ENCODE measurements at places on chromosomes 7 and 10. TPM values are rescaled to one million over a fixed set of nuclear protein-coding genes. Genes with fewer than 3 reads are reported as not detected.

VPS37D gene
- 5.3 TPM for total RNA-seq

DNA sequence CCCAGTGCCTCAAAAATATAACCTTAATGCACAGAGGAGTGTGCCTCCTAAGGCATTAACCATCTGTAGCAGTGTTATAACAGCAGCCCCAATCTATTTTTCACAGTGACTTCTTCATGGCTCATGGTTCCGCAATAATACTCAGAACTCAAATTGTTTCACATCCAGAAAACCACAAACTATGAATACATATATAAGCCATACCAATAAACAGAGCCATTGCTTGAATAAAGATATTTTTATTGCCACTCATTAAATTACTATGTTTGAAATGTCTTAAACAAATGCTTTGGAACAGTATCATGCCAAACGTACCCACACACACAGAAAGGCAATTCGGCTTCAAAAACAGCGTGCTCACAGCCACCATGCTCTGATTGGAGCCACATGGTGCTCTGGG lies 629.3 kb upstream of the NRP1 start:
- DNase-seq = no peak

- no peak for DNase-seq
Observed at GRCh38 chr10:106559442-106559841, 605.1 kb downstream of the SORCS1 start.

- peak; percentile 21 for DNase-seq
Observed at GRCh38 chr7:142301299-142301698, 43.4 kb upstream of the PRSS58 start.

DNA sequence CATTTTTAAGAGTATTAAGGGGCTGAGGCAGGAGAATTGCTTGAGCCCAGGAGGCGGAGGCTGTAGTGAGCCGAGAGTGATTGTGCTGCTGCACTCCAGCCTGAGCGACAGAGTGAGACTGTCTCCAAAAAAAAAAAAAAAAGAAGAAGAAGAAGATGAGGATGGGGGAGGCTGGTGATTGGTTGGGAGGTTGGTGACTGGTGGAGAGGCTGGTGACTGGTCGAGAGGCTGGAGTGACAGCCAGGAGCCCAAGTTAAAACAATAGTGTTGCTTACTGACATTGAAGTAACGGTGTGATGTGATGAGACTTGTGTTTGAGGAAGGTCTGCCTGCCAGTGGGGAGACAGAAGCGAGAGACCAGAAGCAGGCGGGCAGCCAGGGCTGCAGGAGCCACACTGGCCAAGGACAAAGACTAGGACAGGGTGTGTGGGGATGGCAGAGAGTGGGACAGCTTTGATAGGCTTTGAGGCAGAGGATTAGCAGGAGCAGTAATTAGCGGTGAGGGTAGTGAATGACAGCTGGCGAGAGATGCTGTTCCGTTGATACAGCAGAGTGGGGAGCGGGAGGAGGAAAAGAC lies 4.9 kb downstream of the SRRT start:
- no peak for DNase-seq

DNA sequence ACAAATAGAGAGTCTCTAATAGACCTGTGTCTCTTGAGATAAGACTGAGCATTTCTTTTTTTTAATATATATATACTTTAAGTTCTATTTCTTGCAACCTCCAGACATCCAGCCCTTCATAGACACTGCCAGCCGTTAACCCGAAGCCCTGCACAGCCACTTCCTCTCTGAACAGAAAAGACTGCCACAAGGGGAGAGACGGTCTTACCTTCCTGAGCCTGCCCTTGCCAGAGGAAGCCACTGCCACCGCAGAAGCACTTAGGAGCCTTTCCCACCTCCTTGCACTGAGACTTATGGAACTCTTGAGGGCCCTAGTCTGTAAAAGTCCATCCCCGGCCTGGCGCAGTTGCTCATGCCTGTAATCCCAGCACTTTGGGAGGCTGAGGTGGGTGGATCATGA lies 31.8 kb upstream of the PRSS1 start:
- DNase-seq = peak; percentile 36

DKK1 gene
- total RNA-seq = not detected

CRPPA gene
- total RNA-seq = not detected

PRKAR1B gene
- total RNA-seq = 30.9 TPM

- no peak for DNase-seq
Observed at GRCh38 chr7:108735814-108736213, 166.1 kb downstream of the DNAJB9 start.

- no peak for DNase-seq
Observed at GRCh38 chr10:43401627-43402026, 7.4 kb downstream of the HNRNPF start.

DNA sequence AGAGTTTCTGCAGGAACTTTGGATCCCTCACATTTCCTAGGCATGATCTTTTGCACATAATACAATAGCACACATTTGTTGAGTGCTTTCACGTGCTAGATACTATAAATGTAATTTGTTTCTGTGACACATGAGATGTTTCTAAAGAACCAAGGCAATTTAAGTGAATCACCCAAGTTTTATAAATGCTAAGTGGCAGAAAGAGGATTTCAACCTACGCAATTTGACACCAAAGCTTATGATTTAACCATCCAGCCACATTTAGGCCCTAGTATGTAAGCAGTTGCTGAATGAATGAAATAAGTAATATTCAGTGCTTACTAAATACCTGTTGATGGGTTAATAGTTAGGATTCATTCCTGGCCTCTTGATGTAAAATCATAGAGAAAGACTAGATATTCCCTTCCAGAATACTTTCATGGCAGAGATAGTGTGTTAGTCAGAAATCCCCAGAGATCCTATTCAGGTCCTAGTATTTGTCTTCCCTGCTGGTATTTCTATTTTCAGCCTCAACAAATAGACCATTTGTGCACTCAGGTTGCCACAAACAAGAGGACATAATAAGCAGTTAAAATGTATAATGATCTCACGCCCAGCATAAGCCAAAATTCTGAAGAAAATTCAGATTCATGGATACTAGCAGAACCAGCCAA lies 572.6 kb downstream of the IPMK start:
- no peak for DNase-seq

TLL2 gene
- total RNA-seq = 0.97 TPM

GRCh38 chr7:104299323-104299722 lies 29.1 kb upstream of the LHFPL3 start:
- no peak for DNase-seq

- DNase-seq = peak; percentile 46
Observed at GRCh38 chr10:119139464-119140067, 25.9 kb downstream of the SFXN4 start.

GRCh38 chr10:131446171-131446570 lies 134.7 kb upstream of the TCERG1L start:
- no peak for DNase-seq

DNA sequence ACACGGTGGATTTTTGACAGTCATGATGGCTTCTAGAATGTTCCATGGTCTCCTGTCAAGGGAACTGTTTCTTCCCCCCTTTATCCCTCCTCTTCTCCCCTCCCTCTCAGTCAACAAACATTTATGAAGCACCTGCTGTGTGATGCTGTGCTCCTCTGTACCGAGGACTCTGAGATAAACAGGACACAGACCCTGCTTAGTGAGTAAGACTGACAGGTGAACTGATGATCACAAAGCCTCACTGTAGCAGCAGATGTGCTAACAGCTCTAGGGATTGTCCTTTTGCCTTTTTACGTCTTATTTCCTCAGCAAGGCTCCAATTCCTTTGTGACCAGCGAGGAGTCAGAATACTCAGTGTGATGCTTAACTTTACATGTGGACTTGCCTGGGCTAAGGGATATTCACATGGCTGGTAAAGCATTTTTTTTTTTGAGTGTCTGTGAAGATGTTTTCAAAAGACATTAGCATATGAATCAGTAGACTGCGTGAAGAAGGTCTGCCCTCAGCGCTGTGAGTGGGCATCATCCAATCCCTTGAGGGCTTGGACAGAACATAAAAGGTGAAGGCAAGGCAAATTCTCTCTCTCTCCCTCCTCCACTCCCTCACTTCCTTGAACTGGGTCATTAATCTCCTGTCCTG lies 170.1 kb downstream of the ADRA2A start:
- DNase-seq = no peak

- DNase-seq = no peak
Observed at GRCh38 chr7:22202141-22202540, 154.8 kb downstream of the RAPGEF5 start.

SSC4D gene
- total RNA-seq = not detected

EEPD1 gene
- total RNA-seq = 6.1 TPM

GRCh38 chr10:75294518-75294865 lies 58.7 kb upstream of the COMTD1 start:
- no peak for DNase-seq

GRCh38 chr7:152868122-152869040 lies 108.8 kb downstream of the ACTR3B start:
- DNase-seq = no peak

PLXNA4 gene
- not detected for total RNA-seq

JAZF1 gene
- 33.9 TPM for total RNA-seq

AKR1B15 gene
- not detected for total RNA-seq

AMZ1 gene
- total RNA-seq = 2.9 TPM

KLF14 gene
- not detected for total RNA-seq

GRCh38 chr10:59654007-59654406 lies 55.6 kb downstream of the SLC16A9 start:
- DNase-seq = peak; percentile 2

LBX1 gene
- total RNA-seq = not detected

UCMA gene
- total RNA-seq = not detected

DNA sequence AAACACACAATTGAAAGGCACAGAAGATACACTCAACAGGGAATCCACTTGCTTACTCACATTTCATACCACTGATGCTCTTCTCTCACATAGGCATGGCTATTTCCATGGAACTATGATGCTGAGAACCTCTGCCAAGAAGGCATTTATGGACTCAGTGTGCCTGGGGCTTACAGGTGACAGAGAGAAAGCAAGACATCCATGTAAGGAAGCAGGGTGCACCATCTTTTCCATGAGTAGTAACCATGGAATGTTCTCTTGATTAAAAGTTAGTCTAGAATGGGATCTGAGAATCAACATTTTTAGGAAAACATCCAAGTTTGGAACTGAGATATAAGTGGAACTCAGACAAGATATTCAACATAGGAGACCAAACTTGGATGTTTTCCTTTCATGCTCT lies 52.5 kb upstream of the MACC1 start:
- DNase-seq = no peak

ABCB8 gene
- 63.9 TPM for total RNA-seq
